ENCODE measurements at places on chromosomes 3 and 15.

GRCh38 chr3:170961616-170962400 is 53.4 kb upstream of the EIF5A2 start:
- DNase-seq = no peak

DNA sequence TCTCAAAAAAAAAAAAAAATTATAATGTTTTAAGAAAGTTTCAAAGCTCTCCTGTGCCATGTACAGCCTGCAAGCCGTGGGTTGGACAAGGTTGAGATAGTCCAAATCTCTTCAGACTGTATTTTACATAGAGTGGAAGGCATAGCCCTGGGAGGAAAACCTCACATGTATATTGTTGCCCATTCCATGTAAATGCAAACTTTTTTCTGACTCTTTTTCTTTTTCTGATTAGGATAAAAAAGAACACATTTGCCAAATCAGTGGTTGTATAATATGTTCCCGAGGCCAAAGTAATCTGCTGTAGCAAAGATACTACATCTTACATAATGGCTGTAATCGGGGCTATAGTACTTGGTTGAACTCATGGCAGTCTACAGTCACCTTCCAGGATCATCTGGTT is 35.7 kb upstream of the UBL7 start:
- no peak for DNase-seq

GRCh38 chr15:71811036-71811736 is 832 bp downstream of the NR2E3 start:
- no peak for DNase-seq

GRCh38 chr3:108669208-108669607 is 79.7 kb downstream of the DZIP3 start:
- DNase-seq = no peak

DNA sequence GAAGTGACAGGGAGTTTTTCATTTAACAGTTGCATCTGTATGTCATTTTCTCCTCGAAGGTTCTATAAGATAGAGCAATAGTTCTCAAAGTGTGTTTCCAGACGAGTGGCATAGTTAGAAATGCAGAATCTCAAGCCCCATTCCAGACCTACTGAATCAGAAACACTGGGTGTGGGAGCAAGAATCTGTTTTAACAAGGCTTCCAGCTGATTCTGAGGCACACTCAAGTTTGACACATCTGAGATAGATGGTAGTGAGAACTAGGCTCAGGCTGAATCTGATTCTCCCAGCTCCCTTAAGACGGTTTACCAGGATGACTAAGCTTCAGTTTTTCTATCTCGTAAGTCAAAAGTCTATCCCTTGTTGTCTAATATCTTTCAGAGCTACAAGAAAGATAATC is 159.8 kb upstream of the NUDT16 start:
- DNase-seq = no peak
